Right atrium auricular region (tissue), 2 donors: ENCODE measurements at places on chromosomes 2 and 18. TPM values are rescaled to one million over a fixed set of nuclear protein-coding genes. Genes with fewer than 3 reads are reported as not detected.

GRCh38 chr2:213959589-213959988 is 451.3 kb upstream of the VWC2L start:
- H3K4me1 ChIP-seq, result no peaks in the 10 kb centered on the region
- no peak overlapping the region for H3K27ac ChIP-seq
- DNase-seq, result no peak

GRCh38 chr2:238423561-238424312 is 3.0 kb upstream of the ASB1 start:
- no peaks in the 10 kb centered on the region for H3K27me3 ChIP-seq
- H3K4me3 ChIP-seq, result no peak overlapping the region
- no peaks in the 10 kb centered on the region for H3K36me3 ChIP-seq

The STK11IP gene
- total RNA-seq, result 5.5 TPM

The CABLES1 gene
- 6.9 TPM for total RNA-seq

The GALNT5 gene
- total RNA-seq, result 0.20 TPM
